PC-3 (cell line): ENCODE measurements at places on chromosomes 5 and 9. TPM values are rescaled to one million over a fixed set of nuclear protein-coding genes. Genes with fewer than 3 reads are reported as not detected.

The CBY3 gene
- total RNA-seq: 1.4 TPM in 1 of 2 replicates, not detected in the other

The SLC46A2 gene
- total RNA-seq: not detected in 2 replicates

The PCDHGA6 gene
- 1.3 and 1.6 TPM in 2 replicates for total RNA-seq

The DIPK1B gene
- total RNA-seq: 19.5 and 26.3 TPM in 2 replicates

The NTNG2 gene
- 1.7 and 6.0 TPM in 2 replicates for total RNA-seq

The ADGRV1 gene
- total RNA-seq: 22.7 and 27.2 TPM in 2 replicates

The FAM163B gene
- not detected in 2 replicates for total RNA-seq

The ZNF366 gene
- not detected in 2 replicates for total RNA-seq

The SMIM15 gene
- total RNA-seq: 61.7 and 76.3 TPM in 2 replicates

The ZBTB5 gene
- total RNA-seq: 5.8 and 6.4 TPM in 2 replicates

The SPATA31E1 gene
- 0.04 TPM in 1 of 2 replicates, not detected in the other for total RNA-seq

The HMMR gene
- 44.8 and 74.6 TPM in 2 replicates for total RNA-seq

The ROR2 gene
- total RNA-seq: 0.23 TPM in 1 of 2 replicates, not detected in the other

The PDZD2 gene
- 2.0 and 2.9 TPM in 2 replicates for total RNA-seq

DNA sequence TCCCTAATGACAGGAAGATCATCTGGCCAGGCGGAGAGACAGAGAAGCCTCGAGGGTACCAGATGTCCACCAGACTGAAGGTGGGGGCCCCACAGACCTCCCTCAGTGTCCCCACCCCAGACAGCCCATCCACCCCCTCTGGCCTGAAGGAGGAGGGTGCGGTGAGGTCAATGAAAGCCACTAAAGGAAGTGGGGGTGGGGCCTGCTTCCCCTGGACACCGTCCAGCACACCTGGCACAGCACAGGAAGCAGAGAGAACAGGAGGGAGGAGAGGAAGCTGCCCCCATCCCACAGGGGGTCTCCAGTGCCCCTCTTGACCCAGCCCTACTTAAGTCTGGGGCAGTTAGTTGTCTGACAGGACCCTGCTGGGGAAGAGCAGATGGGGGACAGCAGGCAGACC is 11.2 kb downstream of the LRRC26 start:
- DNase-seq: no peak

GRCh38 chr9:92790542-92791527 is 26.2 kb upstream of the BICD2 start:
- DNase-seq: peak; percentile 86

DNA sequence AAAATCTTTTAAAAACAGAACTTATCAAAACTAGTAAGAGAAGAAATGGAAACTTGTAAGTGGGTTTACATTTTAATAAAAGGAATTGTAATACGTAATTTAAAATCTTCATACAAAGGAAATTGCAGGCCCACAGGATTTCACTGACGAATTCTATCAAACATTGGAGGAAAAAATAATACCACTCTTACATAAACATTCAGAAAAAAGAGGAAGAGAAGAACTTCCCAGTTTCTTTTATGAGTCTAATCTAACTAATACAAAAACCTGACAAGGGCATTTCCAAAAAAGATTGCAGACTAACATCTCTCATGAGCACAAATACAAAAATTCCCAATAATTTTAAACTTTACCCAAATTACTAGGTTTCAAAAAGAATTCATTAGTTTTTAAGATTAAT is 149.0 kb downstream of the RANBP17 start:
- DNase-seq: no peak

DNA sequence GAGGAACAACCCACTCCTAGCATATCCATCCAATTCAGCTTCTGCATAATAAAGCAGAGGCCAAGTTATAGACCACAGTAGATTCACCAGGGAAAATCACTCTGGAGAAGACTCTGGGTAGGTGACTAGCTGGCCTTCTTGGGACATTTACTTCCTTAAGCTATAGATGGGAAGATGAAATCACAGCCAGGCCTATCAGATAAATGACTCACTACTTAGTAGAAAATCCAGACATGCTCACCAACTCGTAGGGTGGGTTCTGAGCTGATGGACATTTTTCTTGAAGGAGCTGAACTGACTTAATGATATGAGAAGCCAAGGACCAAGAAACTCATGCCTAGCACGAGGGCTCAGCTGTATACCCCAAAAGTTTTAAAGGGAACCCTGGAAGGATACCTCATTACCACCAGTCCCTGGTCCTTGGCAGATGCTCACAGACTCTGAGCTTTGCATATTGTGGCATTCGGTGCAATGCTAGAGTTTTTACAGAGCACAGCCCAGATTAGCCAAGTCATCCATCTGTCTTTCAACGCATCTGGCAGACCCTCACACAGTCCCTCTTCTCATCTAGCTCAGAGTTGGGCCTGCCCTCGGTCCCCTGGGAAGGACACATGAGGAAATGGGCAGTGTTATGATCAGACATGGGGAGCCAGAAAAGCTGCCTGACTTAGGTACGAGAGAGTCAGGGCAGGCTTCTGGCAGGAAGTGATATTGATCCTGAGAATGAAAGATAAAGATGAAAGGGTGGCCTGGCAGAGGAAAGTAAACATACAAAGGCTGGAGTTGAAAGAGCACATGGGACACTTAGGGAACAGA is 15.0 kb downstream of the ACSL6 start:
- peak; percentile 12 for DNase-seq

DNA sequence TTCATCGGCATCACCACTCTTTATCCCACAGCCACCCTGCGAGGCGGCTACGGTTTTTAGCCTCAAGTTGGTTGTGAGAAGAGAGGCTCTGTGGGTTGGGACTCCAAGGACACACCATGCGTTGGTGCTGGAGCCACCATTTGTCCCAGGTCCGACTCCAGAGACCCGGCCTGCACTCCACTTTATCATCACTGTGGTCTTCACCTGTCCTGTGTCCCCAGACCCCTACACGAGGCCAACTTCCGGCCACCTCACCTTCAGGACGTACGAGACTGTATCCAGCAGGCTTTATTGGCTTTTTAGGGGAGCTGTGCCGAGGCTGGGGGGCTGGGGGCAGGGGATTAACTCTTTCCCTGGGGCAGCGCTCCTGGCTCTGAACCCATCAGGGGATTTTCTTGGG is 55.0 kb downstream of the GTF3C4 start:
- no peak for DNase-seq

GRCh38 chr5:59164041-59164830 is 581.4 kb downstream of the RAB3C start:
- no peak for DNase-seq

- no peak for DNase-seq
These were observed 170.0 kb downstream of the FGF18 start for GRCh38 chr5:171589461-171589860.

- DNase-seq: peak; percentile 82
These were observed 196.4 kb downstream of the RFX3 start for GRCh38 chr9:3329361-3329760.

DNA sequence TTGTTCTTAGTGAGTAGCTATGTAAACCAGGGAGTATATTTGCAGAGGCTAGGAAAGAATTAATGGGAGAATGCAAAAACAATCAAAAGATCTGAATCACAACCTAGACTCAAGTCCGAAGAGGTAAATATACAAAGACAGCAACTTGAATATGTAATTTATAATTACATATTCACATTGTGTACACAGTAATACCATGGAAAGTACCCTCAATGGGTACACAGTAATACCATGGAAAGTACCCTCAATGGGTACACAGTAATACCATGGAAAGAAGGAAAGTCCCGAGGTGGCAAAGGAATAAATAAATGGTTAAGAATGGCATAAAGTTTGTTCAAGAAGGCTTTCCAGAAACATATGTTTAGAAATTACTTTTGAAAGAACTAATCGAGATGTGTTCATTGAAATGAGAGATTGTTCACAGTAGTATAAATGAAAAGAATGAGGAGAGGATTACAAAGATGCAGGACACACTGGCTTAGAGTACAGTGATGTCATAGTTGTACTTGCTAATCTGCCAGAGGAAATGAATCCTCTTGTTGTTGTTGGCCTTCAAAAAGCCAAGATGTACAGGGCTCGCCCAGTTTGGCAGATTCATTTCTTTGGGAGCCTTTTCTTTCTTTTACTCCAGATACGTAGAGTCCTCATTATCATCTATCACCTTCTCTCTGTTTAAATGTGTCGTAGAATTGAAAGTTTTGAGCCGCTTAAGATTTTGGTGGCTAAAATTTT is 116.0 kb downstream of the UNC13B start:
- DNase-seq: no peak

GRCh38 chr9:101925498-101925897 is 187.1 kb upstream of the GRIN3A start:
- DNase-seq: no peak

DNA sequence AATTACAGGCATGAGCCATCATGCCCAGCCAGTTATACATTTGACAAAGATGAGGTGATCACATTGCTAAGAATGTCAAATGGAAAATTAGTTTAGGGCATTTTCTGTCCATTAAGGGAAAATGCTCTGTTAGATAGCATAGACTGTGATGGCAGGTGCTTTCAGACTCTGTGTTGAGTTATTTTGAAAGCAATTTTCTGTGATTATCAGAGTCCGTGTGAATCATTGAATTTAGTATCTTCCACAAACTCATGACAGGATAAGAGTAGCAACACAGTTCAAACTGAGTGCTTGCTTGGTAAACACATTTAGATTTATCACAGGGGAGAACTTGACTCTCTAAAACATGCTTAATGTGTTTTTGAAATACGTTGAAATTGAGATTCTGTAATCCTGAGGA is 69.0 kb downstream of the GAPVD1 start:
- no peak for DNase-seq

- DNase-seq: no peak
These were observed 78.2 kb upstream of the SPINK5 start for GRCh38 chr5:147985608-147986007.

GRCh38 chr5:35776757-35777156 is 79.9 kb upstream of the IL7R start:
- peak; percentile 39 for DNase-seq

DNA sequence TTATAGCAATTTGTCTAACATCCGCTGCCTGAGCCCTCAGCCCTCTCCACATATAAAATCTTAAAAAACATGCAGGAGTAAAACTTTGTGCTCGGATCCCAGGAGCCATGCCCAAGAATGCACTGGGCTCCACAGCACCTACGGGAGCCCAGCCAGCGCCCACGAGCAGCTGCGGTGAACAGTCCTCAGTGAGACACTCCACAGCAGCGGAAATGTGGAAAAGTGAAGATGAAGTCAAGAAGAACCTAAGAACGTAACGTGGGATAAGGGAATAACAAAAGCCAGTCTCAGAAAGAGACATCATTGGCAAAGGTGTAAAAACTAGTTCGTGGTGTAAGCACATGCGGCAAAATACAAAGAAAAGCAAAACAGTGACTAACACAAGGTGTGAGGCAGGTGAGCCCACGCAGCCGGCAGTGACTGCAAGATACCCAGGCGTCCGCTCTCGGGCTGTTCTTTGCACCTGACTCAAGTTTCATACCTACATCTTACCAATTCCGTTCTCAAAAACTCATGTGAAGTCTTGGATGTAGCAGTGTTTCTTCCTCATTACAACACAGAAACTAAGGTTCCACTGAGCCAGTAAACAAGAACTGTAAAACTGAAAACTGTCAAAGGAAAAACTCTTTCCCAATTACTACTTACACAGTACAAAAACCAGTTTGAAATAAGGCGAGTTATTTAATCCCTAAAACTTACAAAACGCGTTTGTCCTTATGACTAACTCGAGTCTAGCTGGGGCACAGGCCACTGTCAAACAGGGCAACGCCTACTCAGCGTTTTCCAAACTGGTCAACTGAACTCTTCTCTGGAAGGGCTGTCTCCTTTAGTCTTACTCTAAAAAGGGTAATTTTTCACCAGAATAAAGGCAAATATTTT is 1.7 kb downstream of the CAMSAP1 start:
- peak; percentile 78 for DNase-seq

- no peak for DNase-seq
These were observed 12.7 kb downstream of the LPCAT1 start for GRCh38 chr5:1511048-1511447.

GRCh38 chr9:135797507-135798262 is 95.7 kb downstream of the KCNT1 start:
- DNase-seq: peak; percentile 52

DNA sequence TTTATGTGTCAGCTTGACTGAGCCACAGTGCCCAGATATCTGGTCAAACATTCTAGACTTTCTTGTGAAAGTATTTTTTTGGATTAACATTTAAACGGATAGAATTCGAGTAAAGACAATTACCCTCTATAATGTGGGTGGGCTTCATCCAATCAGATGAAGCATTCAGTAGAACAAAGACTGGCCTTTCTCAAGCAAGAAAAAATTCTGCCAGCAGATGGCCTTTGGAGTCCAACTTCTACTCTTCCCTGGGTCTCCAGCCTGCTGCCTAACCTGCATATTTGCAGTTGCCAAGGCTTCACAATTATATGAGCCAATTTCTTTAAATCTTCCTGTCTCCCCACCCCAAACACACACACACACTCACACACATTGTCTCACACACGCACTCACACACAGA is 86.4 kb downstream of the MED10 start:
- DNase-seq: peak; percentile 64

GRCh38 chr5:74567411-74567995 is 73.0 kb downstream of the ENC1 start:
- peak; percentile 50 for DNase-seq

DNA sequence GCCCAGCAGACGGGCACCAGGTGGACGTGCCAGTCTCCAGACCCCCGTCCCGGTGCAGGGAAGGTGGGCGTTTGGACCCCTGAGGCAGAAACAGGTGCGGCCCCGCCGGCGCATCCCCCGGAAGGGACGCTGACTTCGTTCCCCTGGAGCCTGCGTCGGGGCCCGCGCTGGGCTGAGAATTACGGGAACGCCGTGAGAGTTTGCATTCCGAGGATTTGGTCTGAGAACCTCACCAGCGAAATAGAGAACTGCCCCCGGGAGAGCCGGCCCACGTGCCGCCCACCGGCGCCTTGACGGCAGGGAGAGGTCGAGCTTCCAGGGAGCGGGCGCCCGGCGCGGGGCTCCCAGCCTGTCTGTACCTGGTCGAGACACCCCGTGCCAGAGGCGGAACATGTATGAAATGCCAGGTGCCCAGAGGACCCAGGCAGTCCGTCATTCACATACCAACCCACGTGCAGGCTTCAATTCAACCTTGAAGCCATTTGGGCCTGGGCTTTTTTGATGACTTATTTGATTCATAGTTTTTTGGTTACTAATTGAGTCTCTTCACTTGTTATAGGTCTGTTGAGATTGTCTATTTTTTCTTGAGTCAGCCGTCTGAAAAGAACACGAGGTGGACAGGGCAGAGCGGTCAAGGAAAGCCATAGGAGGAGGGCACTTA is 877 bp upstream of the CAMSAP1 start:
- DNase-seq: no peak

GRCh38 chr9:79477955-79478771 is 93.6 kb upstream of the TLE4 start:
- DNase-seq: peak; percentile 24

GRCh38 chr5:117942861-117943519 is 1045.4 kb downstream of the DTWD2 start:
- no peak for DNase-seq
